Skeletal muscle tissue (tissue), 5 donors: ENCODE measurements at places on chromosomes 7 and 10. TPM values are rescaled to one million over a fixed set of nuclear protein-coding genes. Genes with fewer than 3 reads are reported as not detected.

Gene SEPTIN7
- 157 TPM for total RNA-seq

Gene HOXA4
- total RNA-seq = 2.1 TPM

Gene ADRB1
- total RNA-seq = 0.52 TPM

Gene GOLGA7B
- total RNA-seq = not detected

Gene FAM25C
- not detected for total RNA-seq

Gene MMD2
- not detected for total RNA-seq

Gene SYT15
- total RNA-seq = 1.0 TPM

Gene GNAT3
- not detected for total RNA-seq

Gene SLC29A3
- total RNA-seq = 1.0 TPM

Gene GIMAP4
- 25.6 TPM for total RNA-seq
